ENCODE measurements at places on chromosomes 7 and 10.
A peak's percentile ranks its signal among the peaks of the same experiment; 100 is the strongest.

GRCh38 chr10:111525696-111526095 lies 448.9 kb downstream of the ADRA2A start:
- no peak for DNase-seq

- DNase-seq: no peak
Observed at GRCh38 chr7:15087771-15088170, 185.2 kb upstream of the DGKB start.

DNA sequence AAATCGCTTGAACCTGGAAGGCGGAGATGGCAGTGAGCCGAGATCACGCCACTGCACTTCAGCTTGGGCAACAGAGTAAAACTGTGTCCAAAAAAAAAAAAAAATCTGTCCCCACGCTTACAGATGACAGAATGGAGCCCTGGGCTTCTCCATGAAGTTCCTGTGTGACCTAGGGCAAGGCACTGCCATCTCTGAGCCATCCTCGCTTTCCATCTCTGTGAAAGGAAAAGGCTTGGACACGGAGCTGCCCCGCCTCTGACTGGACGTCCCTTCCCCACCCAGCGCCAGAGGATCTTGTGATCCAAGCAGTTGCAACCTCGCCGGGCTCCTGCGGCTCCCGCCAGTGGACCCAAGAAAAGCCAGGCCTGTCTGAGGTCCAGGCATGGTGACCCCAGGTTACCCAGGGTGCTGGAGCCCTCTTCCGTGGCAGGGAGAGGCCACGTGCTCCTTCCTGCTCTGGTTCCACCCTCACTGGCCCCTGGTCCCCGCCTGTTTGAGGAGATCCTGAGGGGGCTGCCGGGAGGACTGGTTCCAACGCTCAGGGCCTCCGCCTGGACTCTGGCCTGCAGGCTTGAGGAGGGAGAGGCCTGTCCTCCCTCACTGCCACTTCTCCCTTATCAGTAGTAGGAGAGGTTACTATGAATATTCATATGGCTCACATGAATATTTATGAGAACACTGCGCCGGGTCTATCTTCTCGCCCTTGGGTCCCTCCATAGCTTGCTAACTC lies 25.6 kb upstream of the ELFN1 start:
- no peak for DNase-seq

DNA sequence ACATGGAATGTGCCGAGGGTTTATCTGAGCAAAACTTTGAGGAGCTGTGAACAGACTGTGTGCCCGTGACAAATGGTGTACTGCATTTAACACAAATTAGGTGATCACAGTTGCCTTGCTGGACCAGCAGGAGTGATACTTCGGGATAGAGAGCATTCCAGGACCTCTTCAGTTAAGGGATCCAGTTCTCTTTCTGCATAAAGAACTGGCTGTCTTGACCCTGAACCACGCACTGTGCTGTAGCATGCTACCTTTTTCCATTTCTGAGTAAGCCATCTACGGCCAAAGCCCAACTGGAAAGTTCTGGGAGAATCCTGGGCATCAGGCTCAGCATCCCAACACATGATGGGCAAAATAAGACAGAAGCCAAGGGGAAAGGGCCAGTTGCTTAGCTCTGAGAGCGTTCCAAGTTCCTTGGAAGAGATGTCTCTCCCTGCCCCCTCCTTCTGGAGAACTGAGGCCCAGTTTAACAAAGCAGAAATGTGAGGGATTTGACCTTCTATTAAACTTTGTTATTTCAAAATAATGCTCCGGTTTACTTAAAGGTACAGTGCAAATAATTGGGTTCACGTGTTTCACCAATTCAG lies 37.9 kb upstream of the ADD3 start:
- no peak for DNase-seq

- DNase-seq: no peak
Observed at GRCh38 chr7:26293569-26294308, 2.1 kb downstream of the SNX10 start.

DNA sequence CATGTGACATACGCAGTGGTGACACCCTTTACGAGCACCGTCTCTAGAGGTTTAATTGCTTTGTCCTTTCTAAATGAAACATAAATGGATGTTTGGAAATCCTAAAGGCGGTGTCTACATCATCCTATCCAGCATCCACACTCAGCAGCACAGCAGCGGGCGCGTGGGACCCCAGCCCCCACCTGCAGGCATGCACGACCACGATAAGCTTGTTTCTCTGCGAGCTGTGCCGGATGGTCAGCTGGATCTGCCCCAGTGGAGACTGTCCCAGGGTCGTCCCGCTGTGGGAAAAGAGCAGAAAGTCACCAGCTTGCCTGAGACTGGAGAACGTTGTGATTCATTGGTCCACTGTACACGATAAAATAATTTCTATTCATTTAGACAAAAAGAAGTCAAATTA lies 34.2 kb upstream of the NCAPG2 start:
- no peak for DNase-seq

DNA sequence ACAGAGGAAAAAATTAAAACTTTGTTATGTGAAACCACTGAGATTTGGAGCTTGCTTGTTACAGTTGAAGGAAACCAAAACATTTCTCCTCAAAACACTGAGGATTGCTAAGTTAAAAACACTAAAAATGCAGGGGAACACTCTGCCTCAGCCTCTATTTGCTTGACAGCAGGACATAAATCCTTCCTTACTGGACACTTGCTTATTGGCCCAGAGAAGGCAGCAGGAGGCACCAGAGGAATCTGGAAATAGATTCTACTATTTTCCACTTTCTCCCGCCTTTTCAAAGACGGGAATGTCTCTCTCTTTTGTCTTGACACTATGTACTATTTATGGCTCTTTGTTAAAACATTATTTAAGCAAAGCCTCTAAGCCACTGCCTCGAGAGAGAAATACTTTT lies 67.9 kb downstream of the MTURN start:
- no peak for DNase-seq

DNA sequence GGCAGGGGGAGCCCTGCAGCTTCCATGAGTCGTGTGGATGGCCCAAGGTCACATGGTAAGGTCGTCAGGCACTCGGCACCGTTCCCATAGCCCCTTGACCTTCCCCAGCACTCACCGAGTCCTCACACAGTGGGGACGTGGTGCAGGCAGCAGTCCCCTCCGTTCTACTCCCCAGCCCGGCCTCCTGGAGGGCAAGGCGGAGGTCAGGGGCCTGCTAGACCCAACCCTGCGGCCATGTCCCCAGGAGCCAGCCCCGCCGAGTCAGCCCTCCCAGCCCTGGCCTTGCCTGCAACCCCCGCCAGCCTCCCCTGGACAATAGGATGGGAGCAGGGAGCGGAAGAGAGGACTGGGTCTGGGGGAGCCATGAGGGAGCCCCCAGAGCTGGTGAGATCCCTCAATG lies 65.2 kb downstream of the ELFN1 start:
- DNase-seq: no peak

DNA sequence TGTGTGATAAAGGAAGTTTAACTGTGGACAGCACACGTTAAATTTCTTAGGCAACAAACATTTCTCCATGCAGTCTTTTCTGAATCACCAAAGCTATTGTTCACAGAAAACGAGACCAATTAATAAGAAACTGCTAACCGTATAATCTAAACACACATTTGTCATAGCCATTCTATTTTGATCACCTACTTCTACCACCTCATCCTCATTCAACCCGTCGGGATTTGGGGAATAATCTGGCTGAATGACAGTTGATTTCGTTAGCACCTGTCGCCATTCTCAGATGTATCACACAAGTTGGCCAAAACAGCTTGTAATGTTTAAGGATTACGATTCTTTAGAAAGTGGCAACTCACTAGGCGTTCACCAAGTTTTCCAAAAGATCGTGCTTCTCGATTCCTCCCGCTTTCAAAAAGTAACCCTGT lies 1.2 kb downstream of the EZH2 start:
- no peak for DNase-seq

GRCh38 chr10:76356557-76356956 lies 925.1 kb downstream of the LRMDA start:
- no peak for DNase-seq

GRCh38 chr10:11525503-11525902 lies 85.9 kb downstream of the USP6NL start:
- no peak for DNase-seq

GRCh38 chr10:100782461-100783244 lies 37.3 kb downstream of the PAX2 start:
- DNase-seq: no peak

DNA sequence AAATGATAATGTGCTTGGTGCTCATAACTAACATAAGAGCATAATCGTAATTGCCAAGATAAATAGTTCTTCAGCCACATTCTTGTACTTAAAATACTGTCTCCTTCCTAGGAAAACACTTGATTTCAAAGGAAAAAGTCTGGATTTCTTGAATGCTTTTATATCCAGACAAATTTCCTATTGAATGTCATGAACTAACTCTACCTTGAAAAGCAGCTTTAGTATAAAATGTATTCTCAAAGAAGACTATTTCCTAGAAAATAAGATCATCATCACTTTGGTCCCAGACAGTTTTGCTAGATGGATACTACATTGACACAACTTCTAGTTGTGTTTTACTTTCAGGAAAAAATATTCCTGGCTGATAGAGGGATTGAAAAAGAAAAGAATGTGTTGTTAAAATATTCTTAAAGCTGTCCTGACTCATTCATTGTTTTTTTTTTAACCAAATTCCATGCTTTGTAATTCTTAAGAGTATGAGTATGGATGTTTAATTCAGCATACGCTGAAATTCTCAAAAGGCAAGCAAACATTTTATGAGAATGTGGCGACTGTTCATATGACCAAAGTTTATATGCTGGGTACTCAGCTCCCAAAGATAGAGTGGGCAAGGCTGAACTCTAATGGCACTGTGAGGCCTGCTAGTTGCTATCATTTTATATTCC lies 106.1 kb downstream of the PPP1R3A start:
- no peak for DNase-seq

DNA sequence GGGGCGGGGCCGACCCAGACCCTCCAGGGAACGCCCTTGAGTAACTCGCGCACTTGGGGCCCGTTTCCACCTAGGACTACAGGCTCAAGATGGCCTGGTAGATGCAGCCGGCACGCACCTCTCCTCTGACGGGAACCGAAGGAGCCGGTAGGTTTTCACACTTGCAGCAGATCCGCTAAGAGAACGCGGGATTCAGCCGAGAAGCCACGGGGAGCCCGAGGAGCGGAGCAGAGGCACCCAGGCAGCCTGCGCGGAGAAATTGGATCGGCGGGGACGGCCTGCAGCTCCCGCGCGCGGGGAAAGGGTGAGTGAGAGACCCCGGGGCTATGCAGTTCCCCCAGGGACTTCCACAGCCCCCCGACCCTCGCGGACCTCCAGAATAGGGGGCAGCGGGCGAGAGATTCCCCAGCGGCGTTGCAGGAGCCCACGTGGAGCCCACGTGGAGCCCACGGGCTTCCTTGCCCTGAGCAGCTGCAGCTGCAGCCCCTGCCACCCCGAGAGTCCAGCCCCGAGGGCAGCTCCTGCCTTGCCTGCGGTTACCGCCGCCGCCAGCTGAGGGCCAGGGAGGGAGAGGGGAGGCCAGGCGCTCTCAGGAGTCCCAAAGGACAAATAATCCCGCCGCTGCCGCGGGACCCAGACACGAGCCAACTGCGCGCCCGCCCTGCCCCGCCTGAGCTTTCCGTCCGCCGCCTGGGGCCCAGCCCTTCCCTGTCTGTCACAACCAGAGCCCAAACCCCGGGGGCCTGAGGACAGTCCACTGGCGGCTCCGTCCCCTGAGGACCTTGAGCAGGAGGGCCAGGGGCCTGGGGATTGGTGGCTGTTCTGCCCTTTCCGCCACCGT lies 13.1 kb downstream of the IFT22 start:
- no peak for DNase-seq

GRCh38 chr10:131207176-131207575 lies 104.3 kb downstream of the TCERG1L start:
- peak; percentile 29 for DNase-seq

All from ureter (tissue), 1 donor.